Activated naive CD8-positive, alpha-beta T cell treated with anti-CD3 and anti-CD28 coated beads, Interleukin-2, amount 50 U/mL, for 24 hours (primary cell): ENCODE measurements at places on chromosomes 2 and 18.
A peak's percentile ranks its signal among the peaks of the same experiment; 100 is the strongest.

- no peak for DNase-seq
- no peak overlapping the region for H3K27ac ChIP-seq
- no peaks in the 10 kb centered on the region for H3K4me1 ChIP-seq
- H3K4me3 ChIP-seq, result no peak overlapping the region
- H3K36me3 ChIP-seq, result no peaks in the 10 kb centered on the region
Observed at GRCh38 chr2:58289029-58289428, 47.9 kb upstream of the FANCL start.

GRCh38 chr2:150735894-150736498, 248.5 kb upstream of the RND3 start:
- no peaks in the 10 kb centered on the region for H3K36me3 ChIP-seq
- no peaks in the 10 kb centered on the region for H3K27me3 ChIP-seq
- H3K27ac ChIP-seq, result no peak overlapping the region
- H3K4me3 ChIP-seq, result no peak overlapping the region

DNA sequence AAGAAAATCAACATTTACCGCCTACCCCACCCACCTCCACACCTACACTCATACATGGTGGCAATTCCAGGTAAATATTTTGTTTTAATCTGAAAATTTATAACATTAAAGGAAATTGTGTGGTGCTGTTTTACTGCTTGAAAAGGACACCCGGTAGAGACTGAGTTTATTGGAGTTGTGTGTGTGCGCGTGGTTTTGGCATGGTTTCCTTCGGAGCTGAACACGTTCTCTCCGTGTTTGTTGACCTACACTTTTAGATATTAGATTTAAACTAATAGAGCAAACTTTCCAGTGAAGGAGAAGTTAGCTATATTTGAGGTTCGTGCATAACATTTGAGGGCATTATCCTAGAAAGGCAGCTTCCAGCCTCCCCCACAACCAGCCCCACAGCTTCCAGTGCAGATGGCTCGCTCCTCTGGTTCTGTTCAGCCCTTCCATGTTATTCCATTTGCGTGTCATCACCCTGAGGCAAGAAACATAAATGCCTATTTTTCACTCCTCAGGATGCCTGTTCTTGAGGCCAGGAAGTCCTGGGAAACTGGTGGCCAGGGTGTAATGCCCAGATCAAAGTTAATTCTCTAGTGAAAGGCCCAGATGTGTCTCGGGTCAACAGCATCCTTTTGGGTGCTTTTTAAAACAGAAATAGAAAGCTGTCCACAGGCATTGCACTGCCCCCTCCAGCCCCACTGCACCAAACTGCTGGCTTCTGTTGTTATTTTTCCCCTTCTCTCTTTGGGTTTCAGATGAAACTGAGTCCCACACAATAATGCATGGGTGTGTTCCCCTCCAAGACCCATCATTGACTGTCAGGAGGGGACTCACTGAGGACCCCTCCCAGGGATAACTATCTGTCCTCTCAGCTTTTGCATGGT, 190.2 kb downstream of the SETBP1 start:
- H3K36me3 ChIP-seq, result peaks cover 5% of the 10 kb centered on the region
- no peak overlapping the region for H3K27ac ChIP-seq
- H3K4me3 ChIP-seq, result no peak overlapping the region

- peaks cover 5% of the 10 kb centered on the region for H3K27me3 ChIP-seq
- no peaks in the 10 kb centered on the region for H3K36me3 ChIP-seq
- H3K27ac ChIP-seq, result peak overlapping the region; percentile 65
- no peak overlapping the region for H3K4me3 ChIP-seq
Observed at GRCh38 chr2:60488291-60488690, 65.2 kb downstream of the BCL11A start.

DNA sequence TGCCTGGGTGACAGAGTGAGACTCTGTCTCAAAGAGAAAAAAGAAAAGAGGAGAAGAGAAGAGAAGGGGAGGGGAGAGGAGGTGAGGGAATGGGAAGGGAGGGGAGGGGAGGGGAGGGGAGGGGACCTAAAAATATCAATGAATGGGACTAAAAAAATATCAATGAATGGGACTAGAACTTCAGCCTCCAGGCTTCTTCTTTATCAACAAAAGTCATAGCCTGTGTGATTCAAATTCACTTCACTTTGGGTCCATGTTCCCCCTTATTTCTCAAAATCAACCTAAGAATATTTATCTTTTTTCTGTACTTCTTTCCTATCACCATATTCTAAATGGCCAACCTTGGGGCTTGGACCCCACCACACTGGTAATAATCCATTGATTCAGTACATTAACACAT, 92.1 kb upstream of the PIK3C3 start:
- peaks cover 3% of the 10 kb centered on the region for H3K27me3 ChIP-seq
- no peak overlapping the region for H3K27ac ChIP-seq
- H3K4me1 ChIP-seq, result no peaks in the 10 kb centered on the region
- no peaks in the 10 kb centered on the region for H3K36me3 ChIP-seq

GRCh38 chr2:12236136-12236844, 480.4 kb upstream of the TRIB2 start:
- H3K4me3 ChIP-seq, result no peak overlapping the region
- no peaks in the 10 kb centered on the region for H3K4me1 ChIP-seq
- no peak overlapping the region for H3K27ac ChIP-seq
- H3K36me3 ChIP-seq, result no peaks in the 10 kb centered on the region
- no peak for DNase-seq
- H3K27me3 ChIP-seq, result no peaks in the 10 kb centered on the region

DNA sequence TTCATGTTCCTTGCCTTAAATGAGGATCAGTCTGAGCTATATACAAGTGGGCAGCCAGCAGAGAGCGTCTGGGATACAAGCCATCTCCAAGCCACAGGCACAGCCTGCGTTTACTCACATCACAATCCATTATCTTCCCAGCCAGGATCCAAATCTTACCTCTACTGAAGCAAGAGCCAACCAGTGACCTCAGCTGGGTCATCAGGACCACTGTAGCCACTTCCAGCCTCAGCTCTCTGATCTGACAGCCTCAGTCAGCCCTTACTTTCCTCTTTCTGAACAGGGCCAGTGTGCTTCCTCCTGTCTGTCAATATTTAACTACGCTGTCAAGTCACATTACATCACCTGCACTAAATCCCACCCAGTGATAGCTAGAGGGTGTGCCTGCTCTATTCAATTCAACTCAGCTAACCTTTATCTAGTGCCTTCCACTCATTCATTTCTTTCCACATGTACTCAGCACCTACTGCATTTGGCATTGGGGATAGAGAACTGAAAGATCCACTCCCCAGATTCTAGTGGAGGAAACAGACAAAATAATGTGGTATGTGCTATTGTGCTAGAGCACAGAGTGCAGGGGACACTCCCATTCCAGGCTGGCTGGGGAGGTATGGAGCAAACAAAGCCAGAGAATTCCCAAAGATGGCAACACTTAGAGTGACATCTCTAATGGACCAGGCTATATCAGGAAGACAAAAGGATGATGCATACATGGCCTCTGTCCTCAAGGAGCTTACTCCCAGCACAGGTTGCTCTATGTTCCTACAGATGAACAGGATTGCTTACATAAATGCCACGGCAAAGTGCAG, 146.5 kb downstream of the NCKAP5 start:
- no peak overlapping the region for H3K4me3 ChIP-seq
- H3K27me3 ChIP-seq, result no peaks in the 10 kb centered on the region
- no peak for DNase-seq
- no peaks in the 10 kb centered on the region for H3K36me3 ChIP-seq
- no peak overlapping the region for H3K27ac ChIP-seq

- H3K36me3 ChIP-seq, result no peaks in the 10 kb centered on the region
- H3K27ac ChIP-seq, result no peak overlapping the region
- DNase-seq, result no peak
- no peaks in the 10 kb centered on the region for H3K27me3 ChIP-seq
Observed at GRCh38 chr18:51138936-51139335, 58.5 kb downstream of the MEX3C start.

GRCh38 chr2:86556508-86556907, 6.7 kb downstream of the CHMP3 start:
- H3K27ac ChIP-seq, result no peak overlapping the region
- H3K36me3 ChIP-seq, result peaks cover 22% of the 10 kb centered on the region
- DNase-seq, result no peak
- no peaks in the 10 kb centered on the region for H3K27me3 ChIP-seq
- H3K4me3 ChIP-seq, result no peak overlapping the region

GRCh38 chr2:183998041-183998796, 600.1 kb upstream of the ZNF804A start:
- no peak overlapping the region for H3K27ac ChIP-seq
- H3K4me3 ChIP-seq, result no peak overlapping the region
- H3K36me3 ChIP-seq, result no peaks in the 10 kb centered on the region
- no peaks in the 10 kb centered on the region for H3K4me1 ChIP-seq

GRCh38 chr2:160205505-160205904, 5.4 kb upstream of the ITGB6 start:
- H3K27ac ChIP-seq, result no peak overlapping the region
- no peak overlapping the region for H3K4me3 ChIP-seq
- H3K27me3 ChIP-seq, result no peaks in the 10 kb centered on the region
- peaks cover 34% of the 10 kb centered on the region for H3K4me1 ChIP-seq
- DNase-seq, result no peak

GRCh38 chr2:236988690-236989624, 96.7 kb upstream of the COPS8 start:
- DNase-seq, result no peak
- no peak overlapping the region for H3K27ac ChIP-seq
- peaks cover 7% of the 10 kb centered on the region for H3K4me1 ChIP-seq
- H3K4me3 ChIP-seq, result no peak overlapping the region
- H3K27me3 ChIP-seq, result peaks cover 11% of the 10 kb centered on the region
- no peaks in the 10 kb centered on the region for H3K36me3 ChIP-seq

- H3K4me3 ChIP-seq, result no peak overlapping the region
- no peaks in the 10 kb centered on the region for H3K36me3 ChIP-seq
- peaks cover 15% of the 10 kb centered on the region for H3K27me3 ChIP-seq
- DNase-seq, result no peak
- H3K27ac ChIP-seq, result no peak overlapping the region
Observed at GRCh38 chr2:172241222-172241621, 138.5 kb upstream of the DLX2 start.

DNA sequence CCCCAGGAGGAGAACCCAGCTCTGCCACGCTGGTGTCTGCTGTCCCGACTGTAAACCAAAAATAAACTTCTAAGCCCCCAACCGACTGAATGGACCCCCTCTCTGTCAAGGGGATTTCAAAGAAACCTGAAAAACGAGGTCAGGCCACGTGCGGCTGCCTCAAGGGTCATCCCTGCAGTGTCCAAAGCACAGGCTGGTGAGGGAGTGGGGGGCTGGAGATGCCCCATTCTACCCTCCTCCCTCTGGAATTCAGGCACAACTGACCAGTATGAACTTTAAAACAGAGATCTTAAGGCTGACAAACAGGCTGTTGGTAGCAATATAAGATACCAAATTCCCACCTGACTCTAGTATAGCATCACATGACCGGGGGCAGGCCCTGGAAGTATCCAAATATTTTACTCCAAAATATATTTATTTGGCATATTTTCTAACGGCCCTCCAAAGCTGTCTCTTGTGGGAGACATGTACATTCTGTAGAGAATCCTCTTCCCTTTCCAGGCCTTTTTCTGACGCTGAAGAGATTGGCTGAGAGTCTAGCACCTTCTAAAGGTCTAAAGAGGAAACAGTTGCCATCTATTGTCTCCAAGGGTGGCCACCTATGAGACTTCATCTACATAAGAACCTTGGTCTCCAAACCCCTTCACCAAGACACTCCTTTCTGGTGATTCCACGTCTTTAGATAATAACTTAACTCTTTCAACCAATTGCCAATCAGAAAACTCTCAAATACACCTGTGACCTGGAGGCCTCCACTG, 40.4 kb upstream of the CTDP1 start:
- no peaks in the 10 kb centered on the region for H3K36me3 ChIP-seq
- H3K4me1 ChIP-seq, result peaks cover 17% of the 10 kb centered on the region
- no peak overlapping the region for H3K27ac ChIP-seq
- H3K4me3 ChIP-seq, result no peak overlapping the region

DNA sequence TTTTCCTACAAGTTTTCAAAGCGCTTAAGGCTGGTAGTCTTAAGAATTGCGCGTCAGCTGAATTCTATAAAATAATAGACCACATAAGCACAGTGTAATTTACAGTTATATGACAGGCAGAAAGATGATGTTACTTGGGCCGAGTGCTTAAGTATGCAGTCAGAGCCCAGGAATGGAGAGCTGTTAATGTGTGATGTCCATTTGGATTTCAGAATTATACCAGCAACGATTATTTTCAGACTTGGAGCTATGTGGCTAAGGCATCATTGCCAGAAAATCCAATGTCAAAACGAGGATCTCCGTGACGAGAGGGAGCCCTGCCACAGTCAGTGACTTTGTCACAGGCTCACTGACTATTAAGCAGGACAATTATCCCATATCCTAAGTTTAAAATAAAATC, 3.4 kb downstream of the KLF7 start:
- peaks cover 70% of the 10 kb centered on the region for H3K4me1 ChIP-seq
- no peaks in the 10 kb centered on the region for H3K36me3 ChIP-seq
- no peak overlapping the region for H3K27ac ChIP-seq
- DNase-seq, result no peak
- peaks cover 2% of the 10 kb centered on the region for H3K27me3 ChIP-seq

- H3K36me3 ChIP-seq, result no peaks in the 10 kb centered on the region
- no peak overlapping the region for H3K4me3 ChIP-seq
- no peak for DNase-seq
- H3K4me1 ChIP-seq, result no peaks in the 10 kb centered on the region
Observed at GRCh38 chr2:231007286-231008098, 11.6 kb downstream of the SPATA3 start.
